NCI-H345 (cell line): ENCODE measurements at places on chromosomes 1 and 21.

- no peak for DNase-seq
These were observed 25.0 kb downstream of the WNT9A start for GRCh38 chr1:227922501-227923352.

DNA sequence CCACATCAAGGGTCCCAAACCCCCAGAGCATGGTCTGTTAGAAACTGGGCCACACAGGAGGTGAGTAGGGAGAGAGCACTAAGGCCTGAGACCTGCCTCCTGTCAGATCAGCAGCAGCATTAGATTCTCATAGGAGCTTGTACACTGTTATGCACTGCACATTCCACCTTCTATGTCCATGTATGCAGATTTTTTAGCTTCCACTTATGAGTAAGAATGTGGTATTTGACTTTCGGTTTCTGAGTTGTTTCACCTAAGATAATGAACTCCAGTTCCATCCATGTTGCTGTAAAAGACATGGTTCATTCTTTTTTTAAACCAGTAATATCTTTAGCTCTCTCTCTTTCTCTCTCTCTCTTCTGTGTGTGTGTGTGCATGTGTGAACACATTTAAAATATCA is 663 bp upstream of the GBP6 start:
- DNase-seq, result no peak

- DNase-seq, result no peak
These were observed 35.1 kb upstream of the DISC1 start for GRCh38 chr1:231591466-231591865.

DNA sequence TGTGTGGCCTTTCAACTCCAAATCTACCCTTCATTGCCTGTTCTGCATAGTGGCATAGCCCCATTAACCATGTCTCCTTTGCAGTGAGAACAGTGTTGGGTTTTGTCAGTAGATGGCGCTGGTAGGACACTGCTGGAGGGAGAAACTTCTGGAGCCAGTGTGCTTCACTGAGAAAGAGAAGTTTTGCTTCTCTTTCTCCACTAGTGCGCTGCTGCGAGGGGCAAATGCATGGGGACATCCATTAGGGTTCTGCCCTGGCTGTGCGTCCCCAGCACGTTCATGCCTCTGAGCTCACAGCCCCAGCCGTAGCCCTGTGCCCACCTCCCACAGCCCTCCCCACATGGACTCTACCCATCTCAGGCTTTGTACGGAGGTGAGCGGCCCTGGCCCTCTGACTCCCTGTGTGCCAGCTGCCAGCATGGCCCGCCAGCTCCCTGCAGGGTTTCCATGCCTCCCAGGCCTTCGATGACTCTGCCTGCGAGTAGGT is 53.1 kb downstream of the RIMS3 start:
- DNase-seq, result peak; percentile 75

GRCh38 chr1:46102769-46103476 is 29.5 kb downstream of the PIK3R3 start:
- DNase-seq, result no peak

DNA sequence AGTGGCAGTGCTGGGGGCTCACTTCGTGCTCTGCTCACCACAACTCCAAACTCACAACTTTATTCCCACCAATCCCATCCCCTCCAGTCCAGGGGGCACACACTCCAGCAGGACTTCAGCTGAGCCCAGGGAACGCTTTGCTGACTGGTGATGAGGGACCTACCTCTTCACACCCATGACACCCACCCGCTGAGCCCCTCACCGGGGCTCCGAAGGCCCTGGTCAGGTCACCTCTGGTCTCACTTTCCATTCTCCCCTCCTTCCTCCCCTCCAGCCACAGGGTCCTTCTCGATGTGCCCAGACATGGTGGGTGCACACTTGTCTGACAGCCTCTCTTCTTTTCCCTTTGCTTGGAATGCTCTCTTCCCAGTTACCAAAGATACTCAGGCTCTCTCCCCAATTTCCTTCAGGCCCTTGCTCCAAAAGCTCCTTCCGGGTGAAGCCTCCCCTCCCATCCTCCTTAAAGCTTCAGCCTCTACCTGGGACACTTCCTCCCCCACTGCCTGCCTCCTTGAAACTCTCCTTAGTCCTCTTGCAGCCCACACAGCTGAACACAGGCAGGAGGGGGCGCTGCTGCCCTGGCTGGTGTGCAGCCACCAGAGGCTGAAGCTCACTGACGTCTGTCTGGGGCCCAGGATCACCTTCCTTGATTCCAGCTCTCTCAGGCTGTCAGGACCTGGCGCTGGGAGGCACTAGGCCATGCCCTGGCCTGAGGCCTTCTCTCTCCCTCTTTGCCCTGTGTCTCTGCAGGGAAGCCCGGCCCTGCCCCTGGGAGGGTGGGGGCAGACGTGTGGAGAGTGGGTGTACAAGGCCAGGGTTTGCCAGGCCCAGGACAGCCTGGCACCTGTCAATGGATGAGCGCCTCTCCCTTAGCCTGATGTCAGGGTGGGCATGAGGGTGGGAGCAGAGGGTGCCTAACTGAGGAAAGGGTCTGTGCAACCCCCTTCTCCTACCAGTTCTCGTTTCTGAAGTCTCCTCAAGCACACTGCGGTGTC is 1.6 kb downstream of the KCNE1 start:
- peak; percentile 52 for DNase-seq

DNA sequence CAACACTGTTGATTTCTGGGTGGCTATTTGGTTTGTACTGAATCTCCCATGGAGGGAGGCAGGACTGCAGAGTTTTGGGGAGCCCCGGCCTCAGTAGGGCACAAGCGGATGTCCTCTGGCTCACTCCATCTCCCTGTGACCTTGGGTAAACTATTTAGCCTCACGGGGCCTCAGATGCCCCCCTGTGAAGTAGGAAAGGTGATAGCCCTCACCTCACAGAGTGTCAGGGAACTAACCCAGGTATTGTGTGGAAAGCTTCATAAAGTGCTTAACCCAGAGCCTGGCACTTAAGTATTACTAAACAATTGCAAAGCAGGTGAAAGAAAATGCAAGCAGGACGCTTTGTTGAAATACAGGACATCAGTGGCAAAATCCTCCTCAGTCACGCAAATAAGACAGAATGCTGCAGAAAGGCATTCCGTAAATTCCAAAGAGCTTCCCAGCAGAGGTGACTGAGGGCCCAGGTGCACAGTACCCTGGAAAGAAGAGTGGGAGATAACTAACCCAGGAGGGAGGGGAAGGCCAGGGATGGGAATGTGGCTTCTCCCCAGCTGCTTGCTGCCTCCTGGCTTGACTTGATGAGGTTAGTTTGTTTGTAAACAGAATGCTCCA is 436.3 kb downstream of the PRDM2 start:
- no peak for DNase-seq

GRCh38 chr21:46229923-46230260 is 1.3 kb upstream of the LSS start:
- no peak for DNase-seq

- DNase-seq, result no peak
These were observed 158.3 kb upstream of the C1orf21 start for GRCh38 chr1:184228558-184228957.

- no peak for DNase-seq
These were observed 86.8 kb downstream of the KCNJ6 start for GRCh38 chr21:37829447-37829846.

- DNase-seq, result no peak
These were observed 25.6 kb upstream of the IER5 start for GRCh38 chr1:181062836-181063428.

GRCh38 chr1:107277022-107277421 is 136.2 kb downstream of the NTNG1 start:
- DNase-seq, result no peak
